ENCODE measurements at places on chromosomes 16 and 17.
A peak's percentile ranks its signal among the peaks of the same experiment; 100 is the strongest.

GRCh38 chr17:45575126-45575885 lies 84.8 kb upstream of the PLEKHM1 start:
- no peak for DNase-seq

DNA sequence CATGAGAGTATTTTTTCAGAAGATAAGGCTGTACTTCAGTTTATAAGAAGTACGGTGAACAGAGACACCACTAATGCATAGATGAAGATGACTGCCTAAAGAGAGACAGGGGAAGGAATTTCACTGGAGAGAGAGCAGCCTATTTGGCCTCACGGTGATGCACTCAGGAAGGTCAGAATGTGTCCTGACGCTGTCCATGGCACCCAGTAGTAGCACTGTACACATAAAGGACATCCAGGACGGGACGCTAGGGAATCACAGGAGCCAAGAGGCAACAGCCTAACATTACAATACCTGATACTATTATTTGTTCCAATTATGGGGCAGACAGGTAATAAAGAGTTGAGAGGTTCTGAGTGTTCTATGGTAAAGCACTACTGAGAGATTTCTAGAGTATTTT lies 24.9 kb upstream of the LRRC37A start:
- no peak for DNase-seq

- DNase-seq = peak; percentile 30
These were observed 1.0 kb upstream of the IGF2BP1 start for GRCh38 chr17:48995974-48996721.

DNA sequence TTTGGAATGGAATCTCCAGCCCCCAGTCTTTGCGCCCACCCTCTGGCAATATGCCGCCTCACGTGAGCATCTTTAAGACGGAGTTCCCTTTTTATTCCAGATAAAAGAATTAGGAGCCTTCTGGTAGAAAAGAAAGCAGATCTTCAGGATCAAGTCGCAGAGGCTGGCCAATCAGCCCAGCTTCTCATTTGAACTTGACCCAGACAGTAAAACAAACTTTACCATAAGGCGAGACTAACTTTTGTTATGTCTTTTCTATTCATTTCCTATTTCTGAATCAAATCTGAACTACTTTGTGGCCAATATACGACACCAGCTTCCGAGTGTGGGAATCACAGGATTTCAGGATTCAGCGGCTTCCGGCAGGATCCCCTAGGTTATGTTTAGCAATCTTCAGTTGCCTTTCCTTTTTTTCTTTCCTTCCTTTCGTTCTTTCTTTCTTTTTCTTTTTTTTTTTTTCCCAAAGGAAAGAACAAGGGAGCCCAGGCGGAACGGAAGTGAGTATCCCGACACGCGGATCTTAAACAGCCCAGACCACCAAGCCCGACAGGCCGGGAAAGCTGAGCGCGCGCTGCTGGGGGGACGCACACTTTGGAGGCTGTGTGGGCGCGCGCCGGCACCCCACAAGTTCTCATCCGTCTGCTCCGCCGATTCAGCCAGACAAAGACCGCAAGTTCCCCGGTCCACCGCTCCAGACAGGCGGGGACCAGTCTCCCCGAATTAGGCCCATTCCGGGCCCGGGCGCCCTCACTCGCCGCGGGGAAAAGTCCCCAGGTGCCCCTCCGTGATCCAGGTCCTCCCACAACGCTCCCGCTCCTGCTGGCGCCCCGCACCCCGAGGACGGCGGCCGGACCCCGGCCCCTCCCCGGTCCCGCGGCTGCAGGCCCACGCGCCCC lies 633 bp downstream of the TBC1D16 start:
- DNase-seq = peak; percentile 33

DNA sequence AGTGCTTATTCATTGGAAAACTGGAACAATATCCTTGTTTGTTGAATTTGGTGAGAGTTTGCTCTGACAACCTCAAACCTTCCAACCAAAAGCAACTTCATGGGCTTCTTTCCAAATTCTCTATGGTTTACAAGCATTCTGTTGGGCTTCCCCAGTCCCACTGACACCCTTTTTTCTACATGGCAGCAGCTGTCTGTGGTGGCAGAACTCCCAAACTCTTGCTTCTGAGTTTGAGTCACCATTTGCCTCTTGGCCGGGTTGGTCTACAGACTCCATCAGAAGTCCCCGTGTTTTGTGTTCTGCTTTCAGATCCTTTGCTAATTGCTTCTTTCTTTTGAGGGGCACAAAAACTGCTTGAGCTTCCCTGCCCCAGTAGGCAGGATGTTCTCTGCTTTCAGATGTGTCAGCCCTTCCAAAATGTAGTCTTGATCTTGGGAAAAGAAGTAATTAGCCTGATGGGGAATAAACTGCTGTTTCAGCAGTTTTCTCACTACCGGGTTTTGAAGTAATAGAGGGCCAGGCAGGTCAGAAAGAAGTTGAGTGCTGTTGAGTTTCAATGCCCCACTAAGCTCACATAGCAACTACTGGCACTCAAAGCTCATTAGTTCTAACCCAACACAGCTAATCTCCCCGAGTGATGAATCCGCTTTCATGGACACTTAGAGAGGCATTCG lies 80.7 kb downstream of the HS3ST3A1 start:
- peak; percentile 94 for DNase-seq

DNA sequence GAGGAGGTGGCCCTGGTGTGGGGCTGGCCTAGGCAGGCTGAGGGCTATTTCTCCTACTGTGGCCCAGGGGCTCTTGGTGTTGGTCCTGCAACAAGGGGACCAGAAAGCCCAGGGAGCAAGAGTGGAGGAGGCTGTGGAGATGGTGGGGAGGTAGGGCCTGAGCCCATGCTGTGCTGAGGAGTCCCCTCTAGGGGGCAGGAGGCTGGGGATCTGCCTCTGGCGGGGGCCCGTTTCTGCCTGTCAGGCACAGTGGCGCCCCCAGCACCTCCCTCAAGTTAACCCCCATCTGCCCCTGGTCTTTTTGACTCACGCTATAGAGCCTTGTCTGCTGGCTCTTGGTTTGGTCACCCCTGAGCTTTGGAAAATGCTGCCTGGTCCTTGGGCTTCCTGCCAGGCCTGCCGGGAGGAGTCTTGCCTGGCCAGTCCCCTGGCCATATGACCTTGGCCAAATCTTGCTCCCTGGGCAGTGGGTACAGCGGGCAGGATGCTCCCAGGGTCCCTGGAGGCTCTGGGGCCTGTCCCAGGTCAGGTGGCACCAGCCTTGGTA lies 5.9 kb downstream of the BAIAP2 start:
- no peak for DNase-seq

DNA sequence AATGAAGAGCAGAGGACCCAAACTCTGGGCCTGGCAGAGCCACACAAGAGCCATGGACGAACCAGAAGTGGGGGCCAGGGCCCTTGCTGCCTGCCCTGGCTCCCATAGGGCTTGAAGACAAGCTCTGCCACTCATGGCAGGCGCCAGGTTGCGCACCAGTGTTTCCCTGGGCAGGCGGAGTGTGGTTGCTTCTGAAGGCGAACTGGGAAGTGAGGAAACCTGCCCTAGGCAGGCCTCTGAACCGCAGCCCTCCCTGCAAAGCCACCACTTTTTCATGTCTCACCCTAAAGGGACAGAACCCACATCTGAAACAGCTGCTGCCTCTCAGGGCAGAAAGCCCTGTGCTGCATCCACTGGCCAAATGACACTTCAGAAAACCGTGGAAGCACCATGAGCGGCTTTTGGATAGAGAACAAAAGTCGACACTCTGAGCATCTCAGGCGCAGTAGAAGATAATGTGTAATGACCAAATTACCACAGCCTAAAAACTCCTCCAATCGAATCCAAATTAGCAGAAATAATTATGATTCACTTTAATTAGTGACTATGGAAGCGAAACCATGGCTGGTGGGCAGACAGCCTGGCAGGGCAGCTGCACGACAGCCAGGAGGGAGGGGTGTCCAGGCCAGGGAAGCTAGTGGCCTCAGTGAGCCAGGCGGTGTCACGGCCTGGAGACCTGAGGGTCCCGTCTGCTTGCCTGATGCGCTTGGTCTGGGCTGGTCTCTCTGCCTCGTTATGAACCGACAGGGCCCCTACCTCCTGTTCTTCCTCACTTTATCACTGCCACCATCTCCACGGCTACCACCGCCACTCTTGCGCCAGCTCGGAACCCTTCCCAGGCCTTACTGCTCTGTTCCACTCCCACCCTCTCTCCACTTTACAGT lies 59.1 kb downstream of the PRMT7 start:
- no peak for DNase-seq

DNA sequence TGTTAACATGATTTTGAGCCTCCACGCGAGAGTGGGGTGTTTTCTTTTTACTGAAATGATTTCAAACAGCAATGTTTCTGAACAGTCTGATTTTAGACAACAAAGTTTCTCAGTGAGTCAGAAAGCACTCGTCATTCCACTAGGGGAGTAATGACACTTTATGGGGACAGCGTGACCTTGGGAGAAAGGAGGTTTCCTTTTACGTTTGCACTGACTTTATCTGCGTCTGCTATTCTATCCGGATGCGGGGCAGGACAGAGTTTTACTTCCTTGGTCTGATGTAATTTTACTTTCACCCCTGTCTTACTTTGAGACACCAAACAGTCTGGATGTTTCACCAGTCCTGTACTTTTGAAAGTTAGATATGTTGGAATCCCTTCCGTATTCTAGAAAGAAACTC lies 20.7 kb downstream of the SLC47A1 start:
- no peak for DNase-seq

GRCh38 chr16:50146479-50147435 lies 6.3 kb upstream of the TENT4B start:
- peak; percentile 12 for DNase-seq

- DNase-seq = peak; percentile 41
These were observed 10.7 kb upstream of the NOS2 start for GRCh38 chr17:27810902-27811557.

DNA sequence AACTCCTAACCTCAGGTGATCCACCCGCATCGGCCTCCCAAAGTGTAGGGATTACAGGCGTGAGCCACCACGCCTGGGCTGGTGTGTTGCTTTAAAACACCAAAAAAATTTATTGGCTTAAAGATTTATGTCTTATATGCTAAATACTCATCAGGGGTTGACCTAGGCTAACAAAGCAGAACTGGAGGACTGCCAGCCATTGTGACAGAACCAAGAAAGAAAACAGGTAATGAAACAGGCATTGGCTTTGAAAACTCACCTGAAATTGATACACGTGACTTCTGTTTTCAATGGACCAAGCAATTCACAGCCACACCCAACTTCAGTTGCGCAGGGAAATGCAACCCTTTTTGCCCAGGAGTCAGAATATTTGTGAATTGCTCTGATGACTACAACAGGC lies 4.9 kb upstream of the PHAF1 start:
- no peak for DNase-seq

- DNase-seq = no peak
These were observed 31.4 kb upstream of the ABCA6 start for GRCh38 chr17:69173118-69173517.

All from fibroblast of skin of abdomen (primary cell).